ENCODE measurements at places on chromosomes 13 and 19.

DNA sequence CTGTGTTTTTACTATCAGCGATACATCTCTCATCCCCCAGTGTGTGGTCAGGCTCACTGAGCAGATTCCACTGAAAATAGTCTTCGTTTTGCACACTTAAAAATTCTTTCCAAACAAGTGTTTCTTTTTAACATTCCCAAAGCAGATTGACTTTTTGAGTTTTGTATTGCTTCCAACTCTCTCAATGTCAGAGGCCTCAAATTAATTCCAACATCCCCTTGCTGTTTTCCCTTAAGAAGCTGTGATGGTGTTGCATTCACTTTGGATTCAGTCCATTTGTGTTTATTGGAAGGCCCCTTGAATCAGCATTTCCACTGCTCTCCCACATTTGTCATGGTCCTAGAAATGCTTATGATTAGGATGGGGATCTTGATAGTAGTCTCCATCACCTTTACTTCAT, 228.7 kb downstream of the KCNRG start:
- DNase-seq, result no peak

DNA sequence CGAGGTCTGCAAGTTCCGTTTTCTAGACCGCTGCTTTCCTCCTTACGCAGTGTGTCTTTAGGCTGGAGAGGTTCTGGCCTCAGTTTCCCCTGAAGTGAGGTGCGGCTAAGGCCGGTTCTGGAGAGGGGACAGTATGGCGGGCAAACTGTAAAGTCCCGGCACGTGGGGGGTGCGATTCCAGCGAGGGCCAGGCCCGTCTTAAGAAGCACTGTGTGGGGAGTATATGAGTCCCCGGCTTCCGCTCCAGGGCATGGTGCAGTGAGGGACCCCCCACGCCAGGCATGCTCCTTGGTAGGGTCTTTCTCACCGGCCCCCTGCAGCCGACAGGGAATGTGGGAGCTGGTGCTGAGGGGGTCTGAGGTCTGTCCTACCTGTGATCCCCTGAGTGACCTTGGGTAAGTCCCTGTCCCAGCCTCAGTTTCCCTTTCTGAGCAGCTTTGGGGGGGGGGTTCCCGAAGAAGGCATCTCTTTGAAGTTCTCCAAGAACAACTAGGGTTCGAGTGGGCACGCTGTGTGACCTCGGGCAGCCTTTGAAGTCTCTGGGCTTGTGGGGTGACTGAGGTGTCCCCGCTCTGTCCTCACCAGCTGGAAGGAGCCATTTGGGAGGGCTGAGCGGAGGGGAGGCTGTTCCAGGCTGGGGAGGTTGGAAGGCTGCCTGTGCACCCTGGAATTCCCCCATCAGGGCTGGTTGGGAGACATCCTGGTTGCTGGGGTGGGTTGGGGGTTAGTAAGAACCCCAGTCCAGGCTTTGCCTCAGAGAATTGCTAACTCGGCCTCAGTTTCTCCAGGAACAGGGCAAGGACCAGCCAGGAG, 1.5 kb downstream of the NFIC start:
- no peak for DNase-seq

DNA sequence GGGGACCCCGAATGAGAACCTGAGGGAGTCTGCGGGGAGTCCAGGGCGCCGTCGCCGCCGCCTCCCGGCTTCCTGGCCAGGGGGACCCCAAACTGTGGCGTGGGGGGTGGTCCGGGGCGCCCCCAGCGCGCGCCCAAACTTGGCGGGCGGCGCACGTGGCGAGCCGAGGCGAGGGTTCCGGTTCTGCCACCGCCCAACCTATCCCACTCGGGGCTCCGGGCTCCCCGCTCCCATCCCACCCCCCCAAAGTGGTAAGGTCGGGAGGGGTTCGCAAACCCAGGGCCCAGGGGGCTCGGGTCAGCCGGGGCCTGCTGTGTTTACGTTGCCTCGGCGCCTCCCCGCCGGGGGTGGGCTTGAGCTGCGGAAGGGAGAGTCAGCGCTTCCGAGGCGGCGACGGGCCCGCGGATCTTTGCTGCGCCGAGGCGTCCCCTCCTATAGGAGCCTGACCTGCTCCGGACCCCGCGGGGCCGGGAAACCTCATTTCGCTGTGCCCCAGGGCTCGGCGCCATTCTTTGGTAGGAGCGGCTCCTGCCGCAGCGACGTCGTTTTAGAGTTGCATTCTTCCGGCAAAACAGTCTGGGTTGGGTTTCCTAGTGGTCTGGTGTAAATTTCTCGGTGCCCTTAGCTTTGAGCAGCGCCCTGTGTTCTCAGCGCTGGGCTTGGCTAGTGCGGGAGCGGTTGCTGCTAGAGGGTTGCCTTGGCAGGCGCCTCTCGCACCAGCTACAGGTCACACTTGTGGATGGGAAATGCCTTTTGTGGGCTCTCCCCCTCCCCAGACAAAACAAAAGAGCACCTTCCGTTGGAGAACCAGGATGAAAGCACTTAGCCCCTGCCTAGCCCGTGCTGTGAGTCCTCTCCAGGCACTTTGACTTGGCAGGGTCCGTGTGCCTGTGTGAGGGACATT, 1.2 kb downstream of the DAZAP1 start:
- DNase-seq, result no peak

- no peak for DNase-seq
Observed at GRCh38 chr13:40668335-40668734, 1.9 kb upstream of the FOXO1 start.

DNA sequence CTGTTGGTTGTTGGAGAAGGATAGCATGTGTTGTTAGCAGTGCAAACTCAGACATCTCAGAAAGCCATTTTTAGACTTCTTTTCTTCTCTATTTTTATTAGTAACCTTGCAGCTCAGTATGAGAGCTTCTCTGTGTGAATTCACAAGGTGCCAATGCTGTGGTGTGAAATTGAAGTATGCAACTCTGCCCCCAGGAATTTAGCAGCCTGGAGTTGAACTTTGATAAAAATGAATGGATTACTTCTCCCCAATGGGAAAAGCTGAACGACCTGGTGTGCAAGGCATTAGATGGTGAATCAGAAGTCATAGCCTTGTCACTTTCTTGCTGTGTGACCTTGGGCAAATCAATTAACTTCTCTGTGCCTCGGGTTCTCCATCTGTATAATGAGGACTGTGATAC, 512.3 kb upstream of the PCDH9 start:
- no peak for DNase-seq

DNA sequence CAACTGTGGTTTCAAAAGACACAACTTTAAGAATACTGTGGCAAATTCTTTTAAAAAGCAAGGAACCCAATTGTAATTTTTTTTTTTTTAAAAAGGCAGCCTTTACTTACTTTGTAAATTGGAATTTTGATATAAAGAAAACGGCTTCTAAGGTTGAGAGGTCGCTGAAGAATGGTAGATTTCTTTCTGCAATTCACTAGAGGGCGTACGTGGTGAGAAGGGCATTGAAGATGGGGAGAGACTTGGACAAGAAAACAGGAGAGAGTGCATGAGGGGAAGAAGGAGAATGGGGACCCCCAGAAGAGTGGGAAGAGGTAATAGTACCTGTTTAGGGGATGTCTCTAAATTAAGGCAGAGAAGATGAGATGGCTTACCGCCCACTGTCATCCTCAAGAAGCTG, 33.5 kb upstream of the PABPC3 start:
- DNase-seq, result no peak

DNA sequence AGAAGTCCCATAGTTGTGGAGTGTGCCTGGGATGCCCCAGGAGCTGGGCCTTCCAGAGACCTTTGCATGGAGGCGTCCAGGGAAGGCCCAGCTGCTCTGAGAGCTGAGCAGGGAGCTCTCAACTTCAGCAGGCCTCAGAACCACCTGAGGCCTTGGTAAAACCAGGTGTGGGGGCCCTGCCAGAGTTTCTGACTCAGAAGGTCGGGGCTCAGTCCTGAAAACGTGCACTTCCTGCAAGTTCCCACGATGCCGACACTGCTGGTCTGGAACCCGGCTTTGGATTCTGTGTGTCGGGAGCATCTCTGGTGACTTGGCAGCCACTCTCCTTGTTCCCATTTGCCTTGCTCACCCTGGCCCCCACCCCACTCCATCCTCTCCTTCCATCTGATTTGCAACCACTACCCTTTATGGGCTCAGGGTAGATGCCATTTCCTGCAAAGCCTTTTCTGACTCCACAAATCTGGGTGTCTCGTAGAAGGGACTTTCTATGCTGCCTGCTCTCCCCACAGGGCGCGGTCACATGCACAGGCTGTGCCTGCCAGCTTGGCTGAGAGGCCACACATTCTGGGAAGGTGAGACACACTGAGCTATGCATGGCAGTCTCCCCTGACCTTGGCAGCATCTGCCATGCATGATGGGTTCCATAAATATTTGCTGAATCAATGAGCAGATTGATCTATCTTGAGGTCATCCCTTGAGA, 244.7 kb downstream of the COL4A1 start:
- DNase-seq, result no peak

DNA sequence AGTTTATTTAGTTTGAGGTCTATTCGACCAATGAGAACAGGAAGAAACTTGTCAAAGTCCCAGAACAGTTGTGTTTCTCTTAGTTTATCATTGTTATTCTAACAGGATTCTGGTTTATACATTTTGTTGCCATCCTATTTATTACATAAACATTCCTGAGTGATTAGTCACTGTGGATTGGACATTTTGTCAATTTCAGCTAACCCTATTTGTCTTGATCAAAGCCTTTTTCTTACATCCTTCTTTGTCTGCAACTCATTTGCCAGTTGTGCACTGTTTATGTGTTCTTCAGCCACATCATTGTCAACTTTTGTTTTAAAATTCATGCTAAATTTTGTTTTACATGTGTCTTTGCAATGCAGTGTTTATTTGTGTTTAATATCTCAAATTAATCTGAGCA, 886.0 kb upstream of the SLC10A2 start:
- no peak for DNase-seq

DNA sequence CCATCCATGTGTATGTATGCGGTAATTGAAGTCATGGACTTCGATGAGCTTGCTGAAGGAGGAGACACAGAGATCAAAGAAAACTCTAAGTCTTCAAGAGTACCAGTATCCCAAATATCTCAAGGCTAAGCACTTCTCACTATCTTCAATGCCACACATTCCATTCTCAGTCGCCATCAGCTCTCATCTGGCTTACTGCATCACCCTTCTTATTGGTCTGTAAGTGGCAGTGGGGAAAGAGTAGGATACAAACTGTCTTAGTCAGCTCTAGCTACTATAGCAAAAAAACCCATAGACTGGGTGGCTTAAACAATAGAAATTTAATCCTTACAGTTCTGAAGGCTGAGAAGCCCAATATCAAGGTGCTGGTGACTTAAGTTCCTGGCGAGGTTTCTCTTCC, 218.7 kb downstream of the POSTN start:
- DNase-seq, result no peak

GRCh38 chr19:7799640-7800355, 30.2 kb upstream of the EVI5L start:
- no peak for DNase-seq

- DNase-seq, result no peak
Observed at GRCh38 chr19:32743021-32743420, 23.5 kb downstream of the TDRD12 start.

DNA sequence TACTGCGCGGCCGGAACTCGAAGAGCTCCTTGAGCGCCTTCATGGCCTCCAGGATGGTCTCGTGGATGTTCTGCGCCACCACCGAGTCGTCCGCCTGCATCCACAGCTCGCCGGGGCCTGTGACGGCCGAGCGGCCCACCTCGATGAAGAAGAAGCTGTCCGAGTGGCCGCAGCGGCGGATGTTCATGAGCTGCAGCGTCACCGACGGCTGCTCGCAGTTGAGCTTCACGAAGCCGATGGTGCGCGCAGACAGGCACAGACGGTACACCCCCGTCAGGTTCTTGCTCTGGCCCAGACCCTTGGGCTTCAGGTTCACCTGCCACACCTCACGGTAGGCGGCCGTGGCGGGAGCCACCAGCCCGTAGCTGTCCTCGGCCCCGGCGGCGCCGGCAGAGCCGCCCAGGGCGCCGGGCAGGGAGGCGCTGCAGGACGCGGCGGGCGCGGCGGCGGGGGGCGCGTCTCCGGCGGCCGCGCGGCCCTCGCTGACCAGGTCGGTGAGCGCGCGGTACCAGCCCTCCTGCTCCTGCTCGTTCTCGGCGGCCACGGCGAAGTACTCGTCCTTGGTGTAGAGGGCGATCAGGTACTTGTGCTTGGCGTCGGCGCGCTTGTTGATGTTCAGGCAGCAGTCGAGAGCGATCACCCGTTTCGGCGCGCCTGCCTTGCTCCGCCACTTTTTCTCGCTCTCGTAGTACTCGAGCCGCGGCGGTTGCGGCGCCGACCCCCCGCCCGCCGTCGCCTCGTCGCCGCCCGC, 1.1 kb downstream of the IRS2 start:
- DNase-seq, result no peak

- no peak for DNase-seq
Observed at GRCh38 chr19:24159707-24160106, 72.7 kb downstream of the ZNF254 start.
